Stimulated activated CD8-positive, alpha-beta memory T cell treated with anti-CD3 and anti-CD28 coated beads, Interleukin-12 subunit alpha, Interleukin-12 subunit beta, amount 100 ng/mL, for 1 hour (primary cell): ENCODE measurements at places on chromosomes 5 and 9.

DNA sequence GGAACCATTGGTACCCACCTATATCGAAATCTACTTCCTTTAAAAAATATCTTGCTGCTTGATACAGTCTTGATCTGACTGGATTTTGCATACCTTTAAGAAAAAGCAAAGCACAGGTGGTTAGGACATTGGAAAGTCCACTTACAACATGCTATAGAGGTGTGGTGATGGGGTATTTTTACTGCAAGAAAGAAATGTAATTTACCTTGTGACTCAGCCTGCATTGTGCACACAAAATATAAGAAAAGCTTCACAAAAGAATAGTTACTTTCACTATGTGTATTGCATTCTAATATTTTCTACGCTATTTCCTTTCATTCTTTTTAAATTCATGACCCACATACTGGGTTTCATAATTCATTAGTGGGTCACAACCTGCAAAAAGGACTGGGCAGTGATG lies 236.2 kb upstream of the RASEF start:
- no peak for DNase-seq

DNA sequence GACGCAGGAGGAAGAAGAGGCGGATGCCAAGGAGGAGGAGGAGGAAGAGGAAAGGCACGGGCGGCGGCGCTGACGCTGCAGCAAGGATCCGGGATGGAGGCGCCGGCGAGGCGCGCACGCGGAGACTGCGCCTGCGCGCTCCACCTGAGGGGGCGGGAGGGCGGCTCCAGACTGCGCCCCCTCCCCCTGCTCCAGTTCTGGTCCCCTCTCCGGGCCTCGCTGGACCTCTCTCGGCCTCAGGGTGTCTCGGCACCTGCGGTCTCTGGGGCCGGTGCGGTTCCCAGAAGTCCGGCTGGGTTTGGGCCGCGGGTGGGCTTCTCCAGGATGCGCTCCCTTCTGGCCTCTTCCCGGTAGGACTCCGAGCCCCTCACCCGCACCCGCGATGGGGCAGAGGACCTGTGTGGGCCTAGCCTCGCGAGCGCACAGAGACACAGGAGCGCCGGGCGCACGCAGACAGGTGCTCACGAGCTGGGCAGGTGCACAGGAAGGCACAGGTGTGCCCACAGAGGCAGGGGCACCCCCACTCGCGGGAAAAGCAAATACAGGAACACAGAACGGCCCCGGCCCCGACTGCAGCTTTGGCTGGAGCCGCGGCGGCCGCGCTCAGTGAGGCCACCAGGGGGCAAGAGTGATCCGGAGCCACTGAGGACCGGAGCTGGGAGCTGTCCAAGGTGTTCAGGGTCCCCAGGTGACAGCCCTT lies at the start of gene NPDC1:
Gene NPDC1, minus strand, starts transcription at position 90 of the 700 bp plus-strand sequence. CDS start 188 bp downstream, outside the sequence.
- DNase-seq: peak; percentile 61

DNA sequence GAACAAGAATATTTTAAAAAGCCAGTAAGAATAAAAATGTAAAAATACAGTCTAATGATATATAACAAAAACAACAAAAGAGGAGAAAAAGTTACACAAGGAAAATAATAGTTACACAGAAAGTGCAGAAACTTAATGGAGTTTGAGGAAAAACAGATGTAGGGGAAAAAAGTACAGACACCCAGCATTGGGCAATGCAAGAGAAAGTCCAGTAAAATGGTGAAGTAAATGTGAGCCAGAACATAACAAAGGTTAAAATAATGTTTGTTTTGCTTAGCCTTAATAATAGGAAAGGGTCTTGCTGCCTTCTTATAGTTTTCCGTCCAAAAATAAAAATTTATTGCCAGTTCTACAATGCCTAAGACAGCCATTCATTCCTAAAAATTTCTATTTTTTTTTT lies 364.2 kb downstream of the NNT start:
- no peak for DNase-seq

- DNase-seq: no peak
Measured at GRCh38 chr5:76229900-76230299, 146.7 kb downstream of the SV2C start.

DNA sequence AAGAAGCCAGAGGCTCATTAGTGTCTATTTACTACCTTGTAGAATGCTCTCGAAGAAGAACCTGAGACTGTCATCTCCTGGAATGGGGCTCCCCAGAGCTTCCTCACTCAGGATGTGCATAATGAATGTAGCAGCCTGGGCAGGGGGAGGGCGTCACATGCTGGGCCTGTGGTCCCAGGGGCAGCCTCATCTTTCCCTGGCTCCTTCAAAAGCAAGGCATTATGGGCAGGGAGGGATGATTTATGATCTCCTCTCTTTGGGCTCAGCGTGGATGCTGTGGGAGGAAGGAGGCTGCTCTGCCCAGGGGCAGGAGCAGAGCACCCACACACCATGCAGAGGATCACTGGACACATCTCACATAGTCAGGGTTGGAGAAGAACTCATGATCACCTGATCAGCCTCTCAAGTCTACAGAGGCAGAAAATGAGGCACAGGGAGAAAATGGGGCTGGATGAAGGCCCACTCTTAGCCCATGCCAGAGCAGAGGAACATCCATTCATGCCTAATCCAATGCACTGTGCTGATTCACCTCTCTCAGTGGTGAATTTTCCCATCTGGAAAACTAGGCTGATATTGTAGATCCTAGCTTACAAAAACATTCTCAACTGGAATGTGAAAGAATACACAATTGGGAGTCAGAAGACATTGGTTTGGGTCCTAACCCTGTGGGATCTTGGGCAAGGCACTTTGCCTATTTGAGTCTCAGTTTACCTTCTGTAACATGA lies 173.7 kb downstream of the CARTPT start:
- no peak for DNase-seq

- DNase-seq: no peak
Measured at GRCh38 chr9:137163365-137163715, 6.5 kb downstream of the LRRC26 start.

DNA sequence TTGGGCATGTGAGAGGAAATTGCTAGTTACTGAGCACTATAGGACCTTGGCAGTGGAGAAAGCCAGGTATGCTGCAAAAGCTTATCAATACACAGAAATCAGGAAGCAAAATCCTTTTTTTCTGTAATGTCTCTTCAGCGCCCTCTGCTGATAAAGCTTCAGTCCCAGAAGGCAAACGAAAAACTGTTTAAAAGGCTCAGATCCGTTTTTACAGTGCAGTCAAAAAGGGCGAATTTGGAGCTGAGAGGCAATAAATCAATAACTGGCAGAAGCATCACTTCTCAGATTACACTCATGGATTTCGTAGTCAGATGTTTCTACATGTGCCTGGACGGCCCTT lies 1.1 kb upstream of the MAN2A1 start:
- DNase-seq: peak; percentile 4

GRCh38 chr9:135905380-135906258 lies 1.7 kb downstream of the CAMSAP1 start:
- no peak for DNase-seq

DNA sequence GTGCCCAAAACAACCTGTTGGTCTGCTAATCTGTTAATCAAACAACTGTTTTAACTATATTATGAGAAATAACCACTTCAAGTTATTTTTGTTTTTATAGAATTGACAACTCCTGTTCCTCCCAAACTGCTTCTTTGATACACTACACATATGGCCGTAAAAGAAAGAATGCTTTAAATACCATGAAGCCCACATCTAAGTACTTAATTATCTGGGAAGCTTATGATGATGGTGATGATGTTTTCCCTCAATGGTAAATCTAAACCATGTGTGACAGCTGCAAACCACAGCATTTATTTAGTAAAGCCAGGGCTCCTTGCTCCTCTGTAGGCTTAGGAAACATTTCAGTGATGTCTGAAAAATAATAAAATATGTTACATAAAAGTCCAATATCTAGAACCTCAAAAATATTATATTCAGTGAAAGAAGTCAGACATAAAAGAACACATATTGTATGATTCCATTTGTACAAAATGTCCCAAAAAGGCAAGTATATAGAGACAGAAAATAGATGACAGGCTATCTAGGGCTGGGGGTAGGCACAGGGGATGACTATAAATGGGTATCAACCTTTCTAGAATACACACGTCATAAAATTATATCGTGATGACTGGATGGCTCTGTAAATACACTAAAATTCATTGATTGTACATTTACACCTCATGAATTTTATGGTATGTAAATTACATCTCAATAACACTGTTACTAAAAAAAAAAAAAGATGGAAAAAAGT lies 154.1 kb downstream of the EFNA5 start:
- no peak for DNase-seq

- no peak for DNase-seq
Measured at GRCh38 chr5:66989781-66990180, 206.8 kb downstream of the CD180 start.

DNA sequence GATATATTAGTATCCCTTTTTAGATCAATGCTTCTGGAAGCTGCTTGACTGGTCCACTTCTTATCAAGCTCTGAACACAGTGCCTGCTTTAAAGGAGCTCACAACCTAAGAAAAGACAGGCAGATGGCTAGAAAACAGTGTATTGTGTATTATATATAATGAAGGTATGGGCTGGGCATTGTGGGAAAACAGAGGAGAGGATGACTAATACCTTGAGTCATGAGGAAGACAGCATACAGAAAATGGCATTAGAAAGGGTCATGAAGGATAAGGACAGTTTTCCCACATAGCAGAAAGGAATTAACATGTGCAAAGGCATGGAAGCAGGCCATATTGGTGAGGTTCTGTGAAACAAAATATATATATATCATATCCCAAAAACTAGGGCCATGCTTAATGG lies 309.6 kb downstream of the MLLT3 start:
- DNase-seq: no peak

DNA sequence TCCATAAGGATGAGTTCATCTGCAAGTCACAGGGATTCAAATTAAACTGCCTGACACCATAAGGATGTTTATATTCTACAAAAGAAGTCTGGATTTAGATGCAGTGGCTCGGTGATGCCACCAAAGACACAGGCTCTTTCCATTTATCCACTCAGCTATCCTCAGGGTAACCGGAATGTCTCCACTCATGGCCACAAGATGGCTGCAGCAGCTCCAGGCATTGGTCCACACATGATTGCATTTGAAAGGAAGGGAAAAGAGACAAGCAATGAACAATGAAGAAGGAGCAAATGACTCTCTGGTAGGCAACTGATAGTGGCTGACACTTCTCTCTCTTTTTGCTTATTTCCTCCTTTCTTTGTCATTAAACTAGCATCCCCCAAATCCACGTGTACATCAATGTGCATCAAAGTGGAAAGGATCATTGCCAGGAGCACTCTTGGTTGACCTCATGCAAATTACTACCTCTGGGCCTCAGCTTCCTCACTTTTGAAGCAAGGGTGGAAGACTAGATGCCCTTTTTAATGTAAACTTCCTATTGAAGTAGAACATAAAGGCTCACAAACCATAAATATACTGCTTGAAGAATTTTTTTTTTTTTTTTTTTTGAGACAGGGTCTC lies 7.2 kb upstream of the SNX30 start:
- DNase-seq: no peak

DNA sequence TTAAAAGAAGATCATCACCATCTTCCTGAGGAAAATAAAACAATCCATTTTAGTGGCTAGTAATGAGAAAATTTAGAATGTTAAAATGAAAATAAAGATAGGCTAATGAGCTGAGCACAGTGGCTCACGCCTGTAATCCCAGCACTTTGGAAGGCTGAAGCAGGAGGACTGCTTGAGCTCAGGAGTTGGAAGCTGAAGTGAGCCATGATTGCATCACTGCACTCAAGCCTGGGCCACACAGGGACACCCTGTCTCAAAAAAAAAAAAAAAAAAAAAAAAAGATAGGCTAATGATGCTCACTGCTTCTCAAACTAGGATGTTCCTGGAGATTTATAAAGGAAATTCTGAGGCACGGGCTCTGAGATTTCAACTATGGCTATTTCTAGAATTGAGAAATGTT lies 50.3 kb downstream of the CPLANE1 start:
- DNase-seq: no peak
